ENCODE measurements at places on chromosomes 4 and X.

GRCh38 chr4:99979872-99980271 lies 29.8 kb upstream of the H2AZ1 start:
- no peak for DNase-seq

GRCh38 chr4:76001700-76002099 lies 5.6 kb downstream of the CXCL9 start:
- DNase-seq, result no peak

- no peak for DNase-seq
Measured at GRCh38 chrX:39907964-39908661, 189.6 kb downstream of the BCOR start.

DNA sequence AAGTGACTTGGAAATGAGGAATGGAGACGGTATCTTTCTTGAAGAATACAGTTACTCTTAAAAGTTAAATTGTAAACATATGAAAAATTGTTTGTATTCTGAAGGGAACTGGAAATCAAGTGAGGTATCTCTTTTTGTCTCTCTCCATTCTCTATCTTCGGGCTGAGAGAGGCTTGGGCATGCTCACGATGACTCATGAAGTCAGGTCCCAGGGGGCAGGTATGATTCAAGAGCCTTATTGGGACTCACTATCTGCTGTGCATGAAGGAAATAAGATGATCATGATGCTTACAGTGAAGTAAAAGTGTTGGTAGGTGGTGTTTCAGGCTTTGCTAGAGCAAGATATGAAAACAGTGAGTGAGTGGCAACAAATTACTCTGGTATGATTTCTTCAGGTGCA lies 200.4 kb upstream of the PITX2 start:
- no peak for DNase-seq

DNA sequence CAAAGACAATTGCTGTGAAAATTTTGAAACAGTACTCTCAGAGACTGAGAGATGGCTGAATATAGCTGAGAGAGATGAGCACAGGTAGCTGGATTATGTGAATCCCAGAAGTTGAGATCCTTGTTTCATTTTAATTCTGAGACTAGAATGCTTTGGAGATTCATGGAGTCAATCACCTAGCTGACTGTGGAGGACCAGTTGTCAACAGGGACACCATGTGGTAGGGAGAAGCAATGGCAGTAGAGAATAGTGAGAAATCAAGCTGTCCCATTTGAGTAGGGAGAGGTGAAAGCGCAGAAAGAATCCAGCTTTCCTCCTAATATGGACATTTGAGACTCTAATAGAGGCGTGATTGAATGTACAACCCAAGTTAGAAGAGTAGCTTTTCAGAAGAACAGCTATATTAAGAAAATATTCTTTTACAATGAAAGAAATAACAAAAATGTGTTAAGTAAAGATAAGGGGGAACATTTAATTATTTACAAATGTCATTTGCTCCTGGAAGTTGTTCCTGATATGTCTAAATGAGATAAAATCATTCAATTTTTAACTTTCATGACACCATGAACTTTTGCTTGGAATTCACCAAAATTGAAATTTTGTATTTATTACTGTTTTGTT lies 30.3 kb upstream of the GLRB start:
- no peak for DNase-seq

DNA sequence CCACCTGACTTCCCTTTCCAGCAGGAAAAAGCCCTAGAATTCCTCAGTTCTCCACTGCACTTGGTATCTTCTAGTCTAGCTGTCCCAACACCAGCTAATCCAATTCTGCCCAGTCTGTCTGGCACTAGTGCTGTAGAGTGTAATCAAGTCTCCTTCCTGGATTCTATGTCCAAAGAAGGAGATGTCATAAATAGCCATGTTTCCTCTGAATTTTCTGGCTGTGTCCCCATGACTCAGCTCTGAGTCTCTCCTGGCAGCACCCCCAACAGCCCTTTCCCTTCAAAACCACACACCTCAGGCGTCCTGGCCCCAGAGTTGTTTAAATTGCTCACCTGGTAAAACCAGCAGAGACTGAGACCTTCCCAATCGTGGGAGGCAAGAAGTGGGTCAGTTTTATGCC lies 197.2 kb downstream of the GRXCR1 start:
- no peak for DNase-seq

- DNase-seq, result no peak
Measured at GRCh38 chrX:150847088-150847487, 51.4 kb downstream of the CD99L2 start.

GRCh38 chr4:6542951-6543350 lies 32.0 kb upstream of the MAN2B2 start:
- no peak for DNase-seq

DNA sequence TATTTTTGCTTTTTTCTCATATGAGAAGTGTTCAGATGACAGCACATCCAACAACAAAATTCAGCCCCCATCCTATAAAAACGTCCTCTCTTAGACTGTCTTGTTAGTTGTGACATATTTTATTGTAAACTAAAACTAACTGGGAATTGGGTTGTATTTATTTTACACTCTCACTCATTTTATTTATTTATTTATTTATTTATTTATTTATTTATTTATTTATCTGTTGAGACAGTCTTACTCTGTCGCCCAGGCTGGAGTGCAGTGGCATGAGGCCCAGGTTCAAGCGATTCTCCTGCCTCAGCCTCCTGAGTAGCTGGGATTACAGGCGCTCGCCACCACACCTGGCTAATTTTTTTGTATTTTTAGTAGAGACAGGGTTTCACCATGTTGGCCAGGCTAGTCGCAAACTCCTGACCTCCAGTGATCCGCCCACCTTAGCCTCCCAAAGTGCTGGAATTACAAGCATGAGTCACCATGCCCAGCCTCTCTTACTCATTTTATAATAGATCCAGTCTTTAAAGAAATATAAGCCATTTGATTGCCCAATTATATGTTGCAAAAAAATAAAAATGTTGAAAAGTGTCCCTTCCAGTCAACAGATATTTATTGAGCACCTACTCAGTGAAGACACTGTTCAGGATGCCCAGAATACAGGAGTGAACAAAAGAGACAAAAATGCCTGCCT lies 44.6 kb downstream of the PALLD start:
- DNase-seq, result no peak

DNA sequence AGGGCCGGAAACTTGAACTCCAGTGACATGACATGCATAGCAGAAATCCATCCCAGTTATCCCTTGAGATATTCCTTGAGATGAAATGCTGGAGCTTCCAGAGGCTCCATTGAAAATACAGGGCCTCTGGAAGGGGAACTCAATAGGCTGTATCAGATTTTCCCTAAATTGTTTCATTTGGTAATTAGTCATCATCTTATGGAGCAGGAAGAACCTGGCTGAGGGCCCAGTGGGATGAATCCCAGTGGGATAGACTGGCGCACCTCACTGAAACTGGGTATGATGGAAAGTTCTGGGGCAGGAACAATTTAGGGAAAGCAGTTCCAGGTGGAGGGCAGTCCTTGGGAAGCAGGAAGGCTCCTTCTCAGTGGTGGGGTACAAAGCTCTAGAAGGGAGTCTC lies 307.8 kb upstream of the DIPK2B start:
- no peak for DNase-seq

- no peak for DNase-seq
Measured at GRCh38 chr4:141486375-141486997, 149.9 kb upstream of the IL15 start.

DNA sequence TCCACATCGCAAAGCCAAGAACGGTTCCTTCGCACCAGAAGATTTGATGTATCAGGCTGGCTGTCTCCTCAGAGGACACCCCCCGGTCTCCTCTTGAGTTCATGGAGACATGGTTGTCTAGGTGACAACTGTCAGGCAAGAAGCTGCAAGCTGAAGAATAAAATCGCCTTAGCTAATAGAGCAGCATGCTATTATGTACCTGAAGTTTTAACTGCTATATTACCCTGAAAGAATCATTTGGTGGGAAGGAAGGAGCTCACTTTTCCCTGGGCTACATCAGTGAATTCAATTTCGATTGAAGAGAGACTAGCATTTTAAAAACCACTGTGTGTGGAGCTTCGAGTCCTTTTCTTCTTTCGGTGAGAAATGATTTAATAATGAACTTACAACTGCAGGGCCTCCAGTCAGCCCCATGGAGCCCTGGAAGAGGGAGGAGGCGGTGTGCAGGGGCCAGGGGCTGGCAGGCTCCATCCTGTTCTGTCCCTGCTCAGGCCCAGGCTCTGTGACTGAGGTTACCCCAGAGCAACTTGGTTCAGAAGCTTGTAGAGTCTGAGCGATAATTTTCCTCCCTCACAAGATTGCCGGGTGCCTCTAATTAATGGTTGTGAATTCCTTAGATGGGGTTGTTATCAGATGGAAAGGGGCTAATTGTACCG lies 191.3 kb downstream of the MID1IP1 start:
- no peak for DNase-seq

DNA sequence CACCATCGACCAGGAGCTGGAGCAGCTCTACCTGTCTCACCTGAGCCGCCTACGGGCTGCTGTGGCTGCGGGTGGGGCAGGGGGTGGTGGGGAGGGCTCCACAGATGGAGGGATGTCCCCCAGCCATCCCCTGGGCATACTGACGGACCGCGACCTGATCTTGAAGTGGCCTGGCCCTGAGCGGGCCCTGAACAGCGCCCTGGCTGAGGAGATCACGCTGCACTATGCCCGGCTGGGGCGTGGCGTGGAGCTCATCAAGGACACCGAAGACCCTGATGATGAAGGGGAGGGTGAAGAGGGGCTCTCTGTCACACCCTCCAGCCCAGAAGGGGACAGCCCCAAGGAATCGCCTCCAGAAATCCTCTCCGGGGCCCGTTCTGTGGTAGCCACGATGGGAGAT lies 16.5 kb downstream of the PPP1R3F start:
- DNase-seq, result no peak

- no peak for DNase-seq
Measured at GRCh38 chr4:76723373-76723772, 174.6 kb downstream of the SOWAHB start.

DNA sequence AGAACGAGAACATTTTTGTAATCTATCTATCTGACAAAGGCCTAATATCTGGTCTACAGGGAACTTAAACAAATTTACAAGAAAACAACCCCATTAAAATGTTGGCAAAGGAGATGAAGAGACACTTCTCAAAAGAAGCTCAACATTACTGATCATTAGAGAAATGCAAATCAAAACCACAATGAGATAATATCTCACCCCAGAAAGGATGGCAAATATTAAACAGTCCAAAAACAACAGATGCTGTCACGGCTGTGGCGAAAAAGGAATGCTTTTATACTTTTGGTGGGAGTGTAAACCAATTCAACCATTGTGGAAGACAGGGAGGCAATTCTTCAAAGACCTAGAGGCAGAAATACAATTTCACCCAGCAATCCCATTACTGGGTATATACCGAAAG lies 2284.8 kb downstream of the ARAP2 start:
- no peak for DNase-seq

GRCh38 chr4:124722071-124722470 lies 9.5 kb upstream of the ANKRD50 start:
- no peak for DNase-seq

DNA sequence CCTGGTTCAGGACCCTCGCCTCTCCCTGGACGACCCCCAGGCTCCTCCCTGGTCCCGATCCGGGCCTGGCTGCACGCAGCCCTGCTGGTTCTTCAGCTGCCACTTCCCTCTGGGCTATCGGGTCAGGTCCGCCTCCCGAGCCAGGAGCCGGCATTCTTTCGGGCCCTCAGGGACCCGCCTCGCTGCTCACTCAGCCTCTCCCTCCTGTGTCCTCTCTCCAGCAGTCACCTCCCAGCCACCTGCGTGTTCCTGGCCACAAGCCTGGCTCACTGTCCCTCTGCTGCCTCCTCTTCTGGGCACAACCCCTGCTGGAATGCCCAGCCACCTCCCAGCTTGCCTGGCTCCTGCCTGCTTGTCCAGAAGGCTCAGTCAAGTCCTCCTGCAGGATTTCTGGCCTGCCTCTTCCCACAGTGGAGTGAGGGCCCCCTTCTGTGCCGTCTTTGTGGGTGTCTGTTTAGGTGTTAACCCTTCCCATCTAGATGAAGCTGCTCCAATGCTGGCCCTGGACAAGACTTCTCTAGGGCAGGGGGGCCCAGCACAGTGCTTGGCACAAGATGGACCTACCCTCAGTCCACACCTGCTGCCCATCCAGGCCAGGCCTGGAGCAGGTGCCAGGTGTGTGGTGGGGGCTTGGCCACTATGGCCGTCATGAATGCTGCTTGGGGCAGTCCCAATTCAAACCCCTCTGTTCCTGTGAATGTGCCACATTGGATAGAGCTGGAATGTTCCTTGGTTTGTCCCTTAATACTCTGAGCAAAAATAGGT lies 2.2 kb downstream of the WFS1 start:
- no peak for DNase-seq

- no peak for DNase-seq
Measured at GRCh38 chrX:109281483-109282275, 200.2 kb downstream of the GUCY2F start.

DNA sequence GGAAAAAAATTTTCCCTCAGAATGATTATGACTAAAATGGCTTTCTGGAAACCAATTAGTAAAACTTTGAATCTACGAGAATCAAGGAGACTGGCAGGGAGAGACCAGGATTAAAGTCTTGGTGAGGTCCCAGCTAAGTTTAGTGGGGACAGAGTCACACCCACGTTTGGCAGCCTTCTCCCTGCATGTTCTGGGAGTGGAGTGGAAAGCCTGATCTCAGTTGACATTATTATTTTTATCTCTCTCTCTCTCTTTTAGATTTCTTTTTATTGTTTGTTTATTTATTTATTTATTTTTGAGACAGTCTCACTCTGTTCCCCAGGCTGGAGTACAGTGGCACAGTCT lies 67.8 kb downstream of the MED28 start:
- DNase-seq, result no peak

GRCh38 chr4:184424993-184425758 lies 49.2 kb downstream of the IRF2 start:
- DNase-seq, result no peak

GRCh38 chr4:57103051-57103450 lies 7.1 kb downstream of the IGFBP7 start:
- no peak for DNase-seq

GRCh38 chrX:41590641-41591040 lies 98.1 kb upstream of the GPR34 start:
- DNase-seq, result no peak

- no peak for DNase-seq
Measured at GRCh38 chr4:3766785-3767569, 792 bp downstream of the ADRA2C start.

DNA sequence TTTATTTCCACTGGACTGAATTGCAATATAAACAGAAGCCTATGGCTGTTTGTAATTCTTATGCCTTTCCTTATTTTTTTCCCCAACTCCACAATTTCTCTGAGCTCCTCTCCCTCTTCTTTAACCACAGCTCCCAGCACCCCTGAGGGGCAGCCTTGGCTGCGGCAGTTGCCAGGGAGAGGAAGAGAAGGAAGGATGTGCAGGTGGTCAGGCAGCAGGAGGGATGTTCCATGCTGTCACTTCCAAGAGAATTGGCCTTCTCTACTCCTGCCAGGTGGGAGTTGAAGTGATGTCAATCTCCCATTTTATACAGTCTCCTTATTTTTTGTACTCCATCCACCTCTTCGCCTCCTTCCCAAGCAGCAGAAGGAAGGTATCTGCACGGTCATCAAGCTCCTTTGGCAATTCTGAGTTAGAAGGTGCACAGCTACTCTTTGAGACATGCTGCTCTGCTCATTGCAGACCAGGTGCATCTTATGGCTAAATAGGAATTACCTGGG lies 343.3 kb upstream of the RPS6KA3 start:
- no peak for DNase-seq

All from cortex of kidney (tissue), 1 donor.